ENCODE measurements at places on chromosomes 11 and 22.
A peak's percentile ranks its signal among the peaks of the same experiment; 100 is the strongest.

GRCh38 chr11:20489948-20490347 lies 102.4 kb downstream of the PRMT3 start:
- DNase-seq: no peak

- DNase-seq: peak; percentile 99
These were observed 4.0 kb upstream of the HMOX1 start for GRCh38 chr22:35376728-35377472.

DNA sequence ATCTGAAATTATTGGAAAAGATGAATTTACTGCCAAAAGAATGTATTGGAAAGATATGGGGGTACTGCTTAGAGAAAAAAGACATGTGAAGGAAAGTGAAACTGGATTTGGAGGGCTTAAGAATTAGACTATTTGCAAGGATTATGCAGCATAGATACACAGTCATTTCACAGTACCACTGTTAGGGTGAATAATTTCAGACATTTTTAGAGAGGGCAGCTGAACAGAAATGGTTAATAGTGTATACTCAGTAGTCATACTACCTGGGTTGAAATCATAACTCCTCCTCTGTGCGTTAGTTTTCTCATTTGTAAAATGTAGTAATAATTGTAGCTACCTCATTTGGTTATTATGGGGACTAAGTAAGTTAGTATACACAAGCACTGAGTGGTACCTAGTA lies 33.0 kb downstream of the GAS2 start:
- DNase-seq: no peak

DNA sequence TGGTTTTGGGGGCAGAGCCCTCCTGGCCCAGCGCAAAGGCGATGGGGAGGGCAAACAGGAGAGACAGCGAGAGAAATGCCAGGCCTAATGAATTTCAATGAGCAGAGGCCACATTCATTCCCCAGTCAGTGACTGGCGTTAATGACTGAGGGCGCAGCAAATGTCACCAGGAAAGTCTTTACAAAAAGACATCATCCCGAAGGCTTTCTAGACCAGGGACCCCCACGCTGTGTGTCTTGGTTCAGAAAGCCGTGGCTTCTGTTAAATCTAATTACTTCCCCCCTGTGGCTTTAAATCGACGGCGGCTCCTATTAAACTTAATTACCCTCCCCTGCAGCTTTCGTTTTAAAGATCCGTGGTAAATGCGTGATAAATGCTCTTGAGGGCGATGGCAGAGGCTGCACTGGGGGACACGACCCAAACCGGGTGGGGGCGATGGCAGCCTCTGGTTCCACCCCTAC lies 1.6 kb upstream of the FGF19 start:
- DNase-seq: no peak

All from fibroblast of mammary gland (primary cell).